Thyroid gland (tissue), 4 donors: ENCODE measurements at places on chromosomes 11 and 22. TPM values are rescaled to one million over a fixed set of nuclear protein-coding genes. Genes with fewer than 3 reads are reported as not detected.

DNA sequence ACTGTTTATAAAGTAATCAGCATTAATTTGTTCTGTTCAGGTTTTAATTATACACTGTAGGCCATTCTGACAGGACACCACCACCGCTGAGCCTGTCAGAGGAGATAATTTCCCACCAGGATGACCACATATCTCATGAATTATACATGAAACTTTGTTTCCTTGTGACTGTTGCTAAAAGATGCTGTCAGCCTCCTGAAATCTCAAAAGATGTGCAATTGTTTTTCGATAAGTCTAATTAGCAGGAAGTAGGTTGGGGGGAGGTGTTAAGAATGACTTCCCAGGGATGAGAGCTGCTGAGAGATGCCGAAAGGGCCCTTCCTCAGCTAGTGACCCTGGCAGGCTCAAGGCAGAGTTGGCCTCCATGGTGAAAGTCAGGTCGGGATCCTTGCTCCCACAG is 485.4 kb downstream of the SOX6 start:
- DNase-seq, result no peak
- no peak overlapping the region for H3K4me3 ChIP-seq
- no peak overlapping the region for H3K27ac ChIP-seq
- no peaks in the 10 kb centered on the region for H3K4me1 ChIP-seq

DNA sequence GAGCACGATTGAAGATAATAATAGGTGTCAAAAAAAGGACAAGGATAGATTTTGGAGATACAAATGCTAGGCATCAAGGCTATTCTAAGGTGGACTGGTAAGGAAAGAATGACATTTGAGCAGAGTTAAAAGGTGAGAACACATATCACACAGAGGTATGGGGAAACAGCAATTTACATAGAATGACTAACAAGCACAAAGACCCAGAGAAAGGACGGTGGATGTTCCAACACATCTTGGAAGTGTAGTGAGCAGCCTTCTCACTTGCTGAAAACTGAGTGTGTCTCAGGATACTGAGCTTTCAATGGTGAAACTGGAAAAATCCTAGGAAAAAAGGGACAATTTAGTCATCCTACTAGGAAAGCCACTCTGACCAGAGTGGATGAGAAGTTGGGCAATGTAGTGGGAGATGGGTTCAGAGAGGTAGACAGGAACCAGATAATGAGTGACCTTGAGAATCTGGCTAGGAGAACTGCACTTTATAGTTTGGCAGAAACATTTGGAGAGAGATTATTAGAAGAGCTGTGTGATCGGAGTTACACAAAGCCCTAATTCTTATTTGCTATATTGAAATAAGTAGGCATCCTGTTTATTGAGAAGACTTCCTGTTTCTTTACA is 706.0 kb downstream of the KCNA4 start:
- no peaks in the 10 kb centered on the region for H3K36me3 ChIP-seq

DNA sequence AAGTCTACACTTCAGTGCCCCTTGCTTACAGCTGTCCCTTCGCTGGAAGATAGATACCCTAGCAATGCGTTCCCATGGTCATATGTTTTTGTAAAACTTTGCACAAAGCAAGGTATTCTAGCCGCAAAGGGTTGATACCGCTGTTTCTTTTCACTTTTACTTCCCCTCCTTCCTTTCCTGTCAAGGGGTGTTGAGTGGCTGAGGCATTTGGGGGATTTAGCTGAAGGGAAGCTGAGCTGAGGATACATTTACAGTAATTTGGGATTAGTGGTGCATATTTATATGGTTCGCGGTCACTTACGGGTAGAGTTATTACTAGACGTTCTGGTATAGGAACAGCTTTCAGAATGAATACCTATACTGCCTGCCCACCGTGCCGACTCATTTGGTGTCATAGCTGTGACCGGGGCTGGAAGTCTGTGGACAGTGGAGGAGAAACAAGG is 86.9 kb upstream of the WNT11 start:
- DNase-seq, result no peak
- H3K27ac ChIP-seq, result no peak overlapping the region
- no peaks in the 10 kb centered on the region for H3K36me3 ChIP-seq
- no peaks in the 10 kb centered on the region for H3K27me3 ChIP-seq

- peak overlapping the region; percentile 28 for H3K4me3 ChIP-seq
- peak overlapping the region; percentile 94 for H3K27ac ChIP-seq
- no peaks in the 10 kb centered on the region for H3K36me3 ChIP-seq
- DNase-seq, result peak; percentile 84
These were observed 15.8 kb downstream of the BLID start for GRCh38 chr11:122100037-122100755.

DNA sequence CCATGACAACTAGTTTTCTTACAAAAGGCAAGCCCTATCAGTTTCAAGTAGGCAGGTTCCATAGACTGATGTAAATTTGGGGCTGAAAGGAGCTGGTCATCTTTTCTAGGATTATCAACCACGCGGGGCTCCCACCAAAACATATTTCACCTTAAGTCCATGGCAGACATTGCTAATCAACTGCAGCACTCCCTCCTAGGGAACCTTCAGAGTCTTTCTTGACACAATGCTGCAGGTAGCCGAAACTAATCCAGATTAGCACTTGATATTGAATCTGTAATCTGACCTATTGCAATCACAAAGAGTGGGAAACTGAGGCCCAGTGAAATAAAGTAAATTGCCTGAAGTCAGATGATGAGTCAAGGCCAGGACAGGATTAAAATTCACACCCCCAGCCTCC is 32.5 kb downstream of the MN1 start:
- no peak for DNase-seq
- H3K27me3 ChIP-seq, result no peaks in the 10 kb centered on the region
- no peak overlapping the region for H3K27ac ChIP-seq
- no peak overlapping the region for H3K4me3 ChIP-seq

DNA sequence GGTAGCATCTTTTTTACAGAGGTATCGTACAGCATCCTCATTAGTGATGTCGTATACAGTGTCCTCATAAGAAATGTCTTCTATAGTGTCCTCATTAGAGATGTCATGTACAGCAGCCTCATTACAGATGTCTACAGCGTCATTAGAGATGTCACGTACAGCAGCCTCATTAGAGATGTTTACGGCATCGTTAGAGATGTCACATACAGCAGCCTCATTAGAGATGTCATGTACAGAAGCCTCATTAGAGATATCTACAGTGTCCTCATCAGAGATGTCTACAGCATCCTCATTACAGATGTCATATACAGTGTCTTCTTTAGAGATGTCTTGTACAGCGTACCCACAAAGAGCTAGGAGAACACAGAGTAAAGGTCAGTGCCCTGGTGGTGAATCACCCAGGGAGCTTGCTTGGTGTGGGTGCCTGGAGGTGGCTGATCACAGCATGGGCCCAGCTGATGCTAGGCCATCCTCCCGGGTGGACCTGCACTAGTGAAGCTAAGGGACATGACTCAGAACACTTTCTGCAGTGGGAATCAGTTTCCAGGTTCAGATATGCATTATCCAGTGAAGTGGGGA is 109.2 kb downstream of the IGLL1 start:
- no peak for DNase-seq
- H3K27ac ChIP-seq, result no peak overlapping the region
- H3K4me3 ChIP-seq, result no peak overlapping the region
- H3K27me3 ChIP-seq, result no peaks in the 10 kb centered on the region
- no peaks in the 10 kb centered on the region for H3K4me1 ChIP-seq

DNA sequence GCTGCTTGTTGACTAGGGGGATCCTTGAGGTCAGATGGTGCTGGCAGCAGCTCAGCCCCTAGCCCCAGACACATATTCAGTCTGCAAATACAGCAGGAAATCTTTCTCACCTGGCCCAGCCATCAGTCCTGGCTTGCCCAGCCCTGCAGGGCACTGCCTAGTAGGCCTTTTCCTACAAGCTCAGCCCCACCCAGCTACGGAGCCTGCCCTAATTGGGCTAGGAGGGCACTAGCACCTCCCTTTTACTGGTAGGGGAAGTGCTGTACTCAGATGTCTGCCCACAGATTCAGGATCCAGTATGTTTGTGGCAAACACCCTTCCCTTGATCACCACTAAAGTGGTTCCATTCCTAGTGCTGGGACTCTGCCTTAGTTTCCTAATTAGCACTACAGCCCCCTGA is 257.1 kb upstream of the CADM1 start:
- no peak overlapping the region for H3K27ac ChIP-seq
- DNase-seq, result no peak
- H3K36me3 ChIP-seq, result no peaks in the 10 kb centered on the region
- H3K4me1 ChIP-seq, result peaks cover 8% of the 10 kb centered on the region
- H3K4me3 ChIP-seq, result no peak overlapping the region
- no peaks in the 10 kb centered on the region for H3K27me3 ChIP-seq

- DNase-seq, result no peak
- H3K4me3 ChIP-seq, result no peak overlapping the region
- H3K27ac ChIP-seq, result no peak overlapping the region
These were observed 6.9 kb downstream of the NCF4 start for GRCh38 chr22:36867695-36868094.

DNA sequence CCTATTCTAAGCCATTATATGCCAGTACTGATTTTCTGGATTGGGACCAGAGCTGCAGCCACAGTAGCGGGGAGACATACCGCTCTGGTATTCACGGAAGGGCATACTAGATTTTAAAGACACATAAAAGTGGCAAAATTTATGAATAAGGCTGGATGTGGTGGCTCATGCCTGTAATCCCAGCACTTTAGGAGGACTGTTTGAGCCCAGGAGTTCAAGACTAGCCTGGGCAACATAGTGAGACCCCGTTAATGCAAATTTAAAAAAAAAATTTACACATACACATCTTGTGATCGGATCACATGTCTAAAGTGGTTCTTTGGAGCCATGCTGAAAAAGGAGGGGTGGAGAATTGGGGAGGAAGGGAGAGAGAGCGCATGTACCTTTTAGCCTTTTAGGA is 9.0 kb downstream of the RPL27A start:
- DNase-seq, result no peak
- H3K36me3 ChIP-seq, result peaks cover 43% of the 10 kb centered on the region
- H3K27me3 ChIP-seq, result no peaks in the 10 kb centered on the region
- H3K4me3 ChIP-seq, result no peak overlapping the region
- H3K4me1 ChIP-seq, result peaks cover 8% of the 10 kb centered on the region
- no peak overlapping the region for H3K27ac ChIP-seq

DNA sequence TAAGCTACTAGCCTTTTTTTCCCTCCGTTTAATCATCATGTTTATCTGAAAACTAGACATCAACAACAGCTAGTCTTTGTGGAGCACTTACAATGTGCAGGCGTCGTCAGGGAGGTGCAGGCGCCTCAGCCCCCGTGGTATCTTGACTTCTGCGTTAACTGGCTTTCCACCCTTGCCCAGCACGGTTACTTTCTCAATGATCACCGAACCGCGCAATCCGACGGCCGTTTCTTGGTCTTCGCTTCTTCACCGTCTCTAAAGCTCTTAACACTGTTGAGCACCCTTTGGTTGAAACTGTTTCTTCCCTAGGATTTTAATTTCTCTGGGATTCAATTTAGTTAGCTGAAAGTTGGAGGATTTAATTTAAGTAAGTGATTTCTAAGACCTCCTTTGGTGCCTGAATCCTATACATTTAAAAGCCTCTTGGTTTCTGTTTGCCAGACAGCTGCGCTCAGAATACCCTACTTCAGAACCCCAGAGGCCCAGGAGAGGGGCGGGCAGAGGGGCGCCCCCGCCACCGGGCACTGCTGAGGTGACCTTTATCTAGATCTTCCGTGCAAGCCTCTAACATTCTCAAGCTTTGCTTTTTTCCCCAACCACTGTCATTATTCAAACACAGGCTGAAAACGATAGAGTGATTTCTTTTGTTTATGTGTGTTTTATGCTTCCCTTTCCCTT is 18.0 kb upstream of the TMEM218 start:
- H3K27me3 ChIP-seq, result no peaks in the 10 kb centered on the region
- DNase-seq, result peak; percentile 12
- no peaks in the 10 kb centered on the region for H3K36me3 ChIP-seq
- H3K4me3 ChIP-seq, result no peak overlapping the region
- H3K27ac ChIP-seq, result no peak overlapping the region

DNA sequence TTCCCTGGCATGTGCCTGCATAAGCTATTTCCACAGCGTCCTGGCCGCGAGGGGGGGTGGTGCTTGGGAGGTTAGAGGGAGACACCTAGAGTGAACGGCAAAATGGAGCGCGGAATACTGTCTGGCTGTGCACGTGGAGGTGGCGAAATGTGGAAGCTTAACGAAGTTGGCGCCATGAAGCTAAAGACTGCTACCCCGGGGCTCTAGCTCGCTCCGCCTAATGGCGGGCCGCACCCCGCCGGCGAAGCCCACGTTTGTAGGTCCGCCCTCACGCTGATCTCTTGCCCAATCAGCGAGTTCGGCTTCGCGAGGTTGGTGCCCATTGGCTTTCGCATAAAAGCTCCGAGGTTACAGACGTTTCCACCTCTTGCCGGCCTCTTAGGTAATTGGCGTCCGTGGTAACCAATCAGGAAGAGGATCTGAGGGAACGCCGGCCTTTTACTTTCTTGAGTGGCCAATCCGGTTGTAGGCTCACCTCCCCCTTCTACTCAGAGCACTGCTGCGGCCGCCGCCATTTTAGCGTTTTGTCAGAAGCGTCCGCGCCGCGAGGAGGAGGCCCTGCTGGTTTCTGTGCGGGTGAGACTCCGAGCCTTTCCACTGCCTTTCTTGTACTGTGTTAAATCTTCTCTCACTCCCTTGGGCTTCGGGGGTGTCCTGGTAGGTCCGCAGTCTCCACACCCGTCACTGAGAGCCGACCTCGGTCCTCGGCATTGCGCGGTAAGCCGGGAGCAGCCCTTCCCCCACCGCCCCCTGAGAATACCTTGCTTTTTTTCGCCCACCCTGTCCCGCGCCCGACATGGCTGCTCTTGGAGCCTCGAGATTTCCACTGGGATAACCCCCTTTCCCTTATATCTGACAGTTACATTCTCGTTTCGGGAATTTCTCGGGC is at the start of gene RBM4:
Gene RBM4, plus strand, starts transcription at position 527 of the 889 bp plus-strand sequence. CDS start 1,009 bp downstream, outside the sequence.
- DNase-seq, result peak; percentile 98
- H3K27me3 ChIP-seq, result no peaks in the 10 kb centered on the region
- H3K36me3 ChIP-seq, result peaks cover 8% of the 10 kb centered on the region
- H3K27ac ChIP-seq, result peak within 1 kb of the TSS; percentile 82

SEC14L2 gene
- total RNA-seq, result 26.6 TPM

DNA sequence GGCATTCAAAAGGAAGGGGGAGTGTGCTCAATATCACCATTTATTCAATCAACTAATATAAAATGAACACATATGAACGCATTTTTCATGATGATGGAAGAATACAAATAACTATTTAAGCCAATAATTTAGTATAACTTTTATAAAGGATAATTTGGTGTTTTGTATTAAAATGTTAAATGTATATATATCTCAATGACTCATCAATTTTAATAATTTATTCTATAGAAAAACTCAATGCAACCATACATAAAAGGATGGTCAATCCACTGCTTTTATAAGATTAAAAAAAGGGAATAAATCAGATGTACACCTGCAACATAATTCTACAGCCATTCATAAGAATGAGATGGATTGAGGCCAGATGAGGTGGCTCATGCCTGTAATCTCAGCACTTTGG is 50.6 kb downstream of the PICALM start:
- peaks cover 8% of the 10 kb centered on the region for H3K4me1 ChIP-seq
- DNase-seq, result no peak
- no peak overlapping the region for H3K27ac ChIP-seq
- no peaks in the 10 kb centered on the region for H3K27me3 ChIP-seq

DNA sequence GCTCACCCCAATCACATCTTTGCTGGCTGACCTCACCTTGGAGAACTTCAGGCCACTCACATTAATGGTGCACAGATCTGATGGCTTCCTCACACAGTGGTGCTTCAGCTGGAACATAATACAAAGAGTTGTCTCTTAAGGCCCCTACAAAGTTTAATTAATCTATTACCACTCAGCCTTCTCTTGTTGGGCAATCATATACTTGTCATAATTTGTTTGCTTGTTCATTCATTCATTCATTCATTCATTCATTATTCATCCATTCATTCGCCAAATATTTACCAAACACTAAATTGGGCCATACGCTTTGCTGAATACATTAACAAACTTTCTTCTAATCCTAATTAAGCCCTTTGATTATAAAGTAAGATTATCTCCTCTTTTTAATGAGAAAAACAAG is 15.1 kb downstream of the XRRA1 start:
- no peak overlapping the region for H3K4me3 ChIP-seq
- H3K4me1 ChIP-seq, result no peaks in the 10 kb centered on the region
- no peak for DNase-seq
- no peaks in the 10 kb centered on the region for H3K36me3 ChIP-seq
- H3K27me3 ChIP-seq, result no peaks in the 10 kb centered on the region
